ENCODE measurements at places on chromosomes 6 and 20. TPM values are rescaled to one million over a fixed set of nuclear protein-coding genes. Genes with fewer than 3 reads are reported as not detected.

The C6orf132 gene
- not detected for total RNA-seq

The GABRR1 gene
- not detected for total RNA-seq

The KIAA0408 gene
- 26.6 TPM for total RNA-seq

The SLC22A7 gene
- total RNA-seq, result 0.63 TPM

The BANF2 gene
- not detected for total RNA-seq

The PPP1R14C gene
- total RNA-seq, result 15.9 TPM

Data from motor neuron (in vitro differentiated cells).